Hepatocyte (in vitro differentiated cells): ENCODE measurements at places on chromosomes 11 and 22. TPM values are rescaled to one million over a fixed set of nuclear protein-coding genes. Genes with fewer than 3 reads are reported as not detected.

DNA sequence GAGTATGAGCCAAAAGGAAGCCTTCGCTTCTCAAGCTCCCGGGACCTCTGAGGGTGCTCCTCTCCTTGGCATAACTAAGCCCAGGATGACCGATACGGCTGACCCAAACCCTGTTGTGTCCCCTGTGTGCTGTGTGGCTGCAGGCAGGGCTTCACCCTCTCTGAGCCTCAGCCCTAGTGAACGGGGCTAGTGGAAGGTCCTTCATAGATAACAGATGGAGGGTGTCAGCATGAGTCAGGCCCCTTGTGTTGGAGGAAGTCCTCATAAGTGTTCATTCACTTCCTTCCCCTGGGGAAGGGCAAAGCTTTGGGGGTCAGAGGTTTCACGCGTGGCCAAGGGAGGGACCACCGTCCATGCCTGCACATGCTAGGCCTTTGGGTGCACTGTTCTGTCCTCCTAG is 21.5 kb downstream of the SHISAL1 start:
- DNase-seq, result no peak

- no peak for DNase-seq
Observed at GRCh38 chr11:47943721-47944586, 36.4 kb upstream of the PTPRJ start.

- peak; percentile 87 for DNase-seq
Observed at GRCh38 chr11:13343931-13344717, 66.5 kb downstream of the BMAL1 start.

- no peak for DNase-seq
Observed at GRCh38 chr22:20605328-20605727, 97.9 kb downstream of the MED15 start.

Gene IGF2
- 2,911 and 3,175 TPM in 2 replicates for polyA plus RNA-seq

Gene GPR83
- polyA plus RNA-seq, result 0.39 TPM in 1 of 2 replicates, not detected in the other

Gene MUC5B
- polyA plus RNA-seq, result 0.06 and 0.15 TPM in 2 replicates
